ENCODE measurements at places on chromosomes 3 and 15. TPM values are rescaled to one million over a fixed set of nuclear protein-coding genes. Genes with fewer than 3 reads are reported as not detected.

DNA sequence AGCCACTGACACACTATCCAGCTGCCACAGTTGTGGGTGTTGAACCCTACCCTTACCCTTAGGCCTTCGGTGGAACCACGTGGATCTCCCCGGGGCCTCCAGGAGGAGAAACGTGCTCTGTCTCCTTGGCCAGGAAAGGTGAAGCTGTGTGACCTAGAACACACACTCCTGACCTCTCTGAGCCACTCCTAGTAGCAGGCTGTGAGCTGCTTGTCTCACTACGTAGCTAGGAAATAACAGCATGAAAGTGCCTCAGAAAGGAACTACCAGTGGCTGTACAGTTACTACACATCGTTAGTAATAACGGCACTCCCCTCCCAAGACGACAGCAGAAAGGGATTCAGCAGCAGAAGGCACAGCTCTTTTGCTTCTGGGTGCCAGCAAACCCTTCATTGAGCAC lies 36.2 kb upstream of the SLC6A6 start:
- H3K27ac ChIP-seq, result no peak overlapping the region
- H3K36me3 ChIP-seq, result no peaks in the 10 kb centered on the region
- H3K27me3 ChIP-seq, result no peaks in the 10 kb centered on the region
- DNase-seq, result no peak
- no peak overlapping the region for H3K4me3 ChIP-seq

DNA sequence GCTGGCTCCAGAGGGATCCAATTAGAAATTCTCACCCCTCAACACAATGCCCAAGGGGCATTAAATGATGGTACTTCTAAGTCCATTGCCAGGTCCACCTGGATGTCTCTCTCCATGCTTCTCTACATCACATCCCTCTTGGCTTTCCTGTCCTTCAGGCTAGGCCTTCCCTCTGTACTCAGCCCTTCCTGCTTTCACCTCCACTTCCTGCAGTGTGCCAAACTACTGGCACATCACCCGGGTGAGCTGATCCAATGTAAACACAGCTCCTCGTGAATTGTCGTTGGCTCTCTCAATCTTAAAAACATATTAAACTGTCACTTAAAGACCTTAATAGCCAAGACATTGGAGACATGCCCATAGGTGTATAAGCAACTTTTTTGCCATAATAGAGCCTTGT lies 4.0 kb downstream of the LMCD1 start:
- no peaks in the 10 kb centered on the region for H3K27me3 ChIP-seq
- no peak for DNase-seq
- no peak overlapping the region for H3K4me3 ChIP-seq
- peaks cover 32% of the 10 kb centered on the region for H3K36me3 ChIP-seq
- H3K27ac ChIP-seq, result peak overlapping the region; percentile 80
- peaks cover 57% of the 10 kb centered on the region for H3K4me1 ChIP-seq

FBXL22 gene
- total RNA-seq, result 0.10 TPM

UROC1 gene
- not detected for total RNA-seq

GHSR gene
- 1.0 TPM for total RNA-seq

Data from SJCRH30 (cell line).